DMS 273 treated with DMSO at 0.1 percent for 48 hours (cell line): ENCODE measurements at places on chromosomes 13 and 19.

GRCh38 chr19:48249502-48250014, 6.2 kb downstream of the CARD8 start:
- no peak for DNase-seq

GRCh38 chr13:108190897-108191296, 24.4 kb downstream of the LIG4 start:
- DNase-seq, result no peak

GRCh38 chr19:46892252-46893179, 31.7 kb downstream of the ARHGAP35 start:
- no peak for DNase-seq

- DNase-seq, result no peak
Measured at GRCh38 chr13:48165063-48165462, 67.9 kb upstream of the ITM2B start.

- DNase-seq, result peak; percentile 43
Measured at GRCh38 chr13:82878536-82878935, 1003.7 kb downstream of the SLITRK1 start.

DNA sequence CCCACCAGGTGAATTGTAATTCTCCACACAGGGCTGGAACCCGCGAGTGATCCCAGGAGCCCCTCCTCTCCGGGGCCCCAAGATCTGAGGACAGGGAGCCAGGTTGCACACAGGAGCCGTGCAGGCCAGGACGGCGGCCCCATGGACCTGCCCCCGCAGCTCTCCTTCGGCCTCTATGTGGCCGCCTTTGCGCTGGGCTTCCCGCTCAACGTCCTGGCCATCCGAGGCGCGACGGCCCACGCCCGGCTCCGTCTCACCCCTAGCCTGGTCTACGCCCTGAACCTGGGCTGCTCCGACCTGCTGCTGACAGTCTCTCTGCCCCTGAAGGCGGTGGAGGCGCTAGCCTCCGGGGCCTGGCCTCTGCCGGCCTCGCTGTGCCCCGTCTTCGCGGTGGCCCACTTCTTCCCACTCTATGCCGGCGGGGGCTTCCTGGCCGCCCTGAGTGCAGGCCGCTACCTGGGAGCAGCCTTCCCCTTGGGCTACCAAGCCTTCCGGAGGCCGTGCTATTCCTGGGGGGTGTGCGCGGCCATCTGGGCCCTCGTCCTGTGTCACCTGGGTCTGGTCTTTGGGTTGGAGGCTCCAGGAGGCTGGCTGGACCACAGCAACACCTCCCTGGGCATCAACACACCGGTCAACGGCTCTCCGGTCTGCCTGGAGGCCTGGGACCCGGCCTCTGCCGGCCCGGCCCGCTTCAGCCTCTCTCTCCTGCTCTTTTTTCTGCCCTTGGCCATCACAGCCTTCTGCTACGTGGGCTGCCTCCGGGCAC, 3.9 kb downstream of the FFAR1 start:
- no peak for DNase-seq

- no peak for DNase-seq
Measured at GRCh38 chr19:31303262-31303815, 45.9 kb downstream of the TSHZ3 start.

GRCh38 chr13:26225896-26226617, 3.9 kb upstream of the RNF6 start:
- DNase-seq, result no peak

GRCh38 chr13:80336370-80336769, 4.6 kb downstream of the SPRY2 start:
- DNase-seq, result no peak

- DNase-seq, result no peak
Measured at GRCh38 chr13:110331362-110331761, 24.3 kb downstream of the COL4A2 start.

DNA sequence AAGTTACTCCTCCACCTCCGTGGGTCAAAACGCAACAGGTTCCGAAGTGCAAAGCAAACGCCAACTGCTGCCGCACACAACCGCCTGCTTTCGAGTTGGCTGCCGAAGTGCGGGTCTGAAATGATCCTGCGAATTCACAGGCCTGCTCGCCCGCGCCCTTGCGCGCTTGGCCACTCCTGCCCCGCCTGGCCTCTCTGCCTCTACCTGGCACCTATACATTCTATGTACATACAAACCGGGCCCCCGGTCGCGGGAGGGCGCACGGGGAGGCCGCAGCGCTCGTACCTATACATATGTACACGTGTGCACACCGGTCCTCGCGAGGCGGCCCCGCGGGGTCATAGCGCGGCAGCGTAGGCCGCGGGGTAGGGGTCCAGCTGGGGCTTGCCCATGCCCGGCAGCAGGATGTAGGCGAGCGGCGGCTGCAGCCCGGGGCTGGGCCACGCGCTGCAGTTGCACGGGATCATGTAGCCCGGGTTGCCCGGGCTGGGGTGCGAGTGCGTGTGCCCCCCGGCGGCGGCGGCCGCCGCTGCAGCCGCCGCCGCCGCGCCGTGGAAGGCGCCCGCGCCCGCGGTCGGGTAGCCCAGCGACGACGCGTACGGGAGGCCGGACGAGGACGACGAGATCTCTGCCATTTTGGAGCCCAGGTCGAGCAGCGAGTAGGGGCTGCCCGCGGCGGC, 1.3 kb downstream of the SOX21 start:
- DNase-seq, result no peak

GRCh38 chr19:13459351-13459750, 46.9 kb downstream of the CACNA1A start:
- no peak for DNase-seq

DNA sequence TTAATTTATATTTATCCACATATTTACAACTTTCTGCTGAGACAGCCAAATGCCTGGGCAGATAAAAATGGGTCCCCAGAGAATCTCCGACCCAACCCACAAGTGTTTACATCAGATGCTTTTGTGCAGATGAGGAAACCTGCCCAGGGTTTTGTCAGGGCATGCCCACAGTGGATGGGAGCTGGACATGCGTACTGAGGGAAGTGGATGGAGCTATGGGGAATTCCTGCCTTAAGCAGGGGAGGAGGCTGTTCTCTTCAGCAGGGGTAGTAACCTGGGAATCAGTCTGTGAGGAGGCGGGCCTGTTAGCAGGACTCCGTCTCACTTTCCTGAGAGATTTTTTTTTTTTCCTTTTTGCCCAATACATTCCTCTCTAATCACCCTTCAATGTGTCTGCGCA, 122.9 kb downstream of the RFC3 start:
- no peak for DNase-seq

DNA sequence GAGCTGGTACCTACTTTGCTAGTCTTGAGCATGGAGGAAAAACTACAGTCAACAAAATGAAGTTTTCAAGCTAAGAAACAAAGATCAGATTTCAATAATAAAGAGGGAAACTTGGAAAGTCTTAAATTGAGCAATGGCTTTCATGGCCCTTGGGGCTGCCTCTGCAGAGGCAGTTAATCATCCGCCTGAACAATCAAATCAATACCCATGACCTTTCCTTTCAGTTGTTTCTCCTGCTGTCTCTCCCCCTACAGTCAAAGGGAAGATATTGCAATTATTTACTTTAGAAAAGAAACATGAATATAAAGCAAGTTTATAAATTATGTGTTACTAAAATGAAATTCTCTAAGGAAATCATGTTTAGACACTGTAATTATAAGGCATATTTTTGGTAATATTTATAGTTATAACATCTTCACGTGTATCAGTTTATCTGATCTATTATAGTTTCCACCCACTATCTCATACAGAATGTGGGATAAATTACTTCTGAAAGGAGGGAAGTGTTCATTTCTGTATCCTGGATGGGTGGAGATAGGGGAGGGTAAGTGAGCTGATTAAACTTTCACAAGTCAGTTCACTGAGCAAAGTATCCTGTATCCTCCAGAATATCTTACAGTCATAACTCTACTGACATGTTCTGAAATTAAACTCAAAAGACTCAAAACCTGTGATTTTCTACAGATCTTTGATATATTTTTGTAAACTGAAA, 72.4 kb upstream of the TSC22D1 start:
- no peak for DNase-seq

DNA sequence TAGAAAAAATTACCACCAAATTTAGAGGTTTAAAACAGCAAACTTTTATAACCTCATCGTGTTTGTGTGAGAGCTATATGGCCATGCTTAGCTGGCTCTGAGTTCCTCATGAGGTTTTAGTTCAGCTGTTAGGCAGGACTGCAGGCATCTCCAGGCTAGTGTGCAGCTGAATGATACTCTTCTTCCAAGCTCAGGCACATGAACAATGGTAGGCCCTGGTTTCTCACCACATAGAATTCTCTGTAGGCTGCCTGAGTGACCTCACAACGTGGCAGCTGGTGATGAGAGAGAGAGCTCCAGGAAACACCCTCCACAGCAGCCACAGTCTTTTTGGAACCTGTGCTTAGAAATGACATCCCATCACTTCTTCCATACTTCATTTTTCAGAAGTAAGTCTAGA, 540.6 kb upstream of the MIR17HG start:
- no peak for DNase-seq

DNA sequence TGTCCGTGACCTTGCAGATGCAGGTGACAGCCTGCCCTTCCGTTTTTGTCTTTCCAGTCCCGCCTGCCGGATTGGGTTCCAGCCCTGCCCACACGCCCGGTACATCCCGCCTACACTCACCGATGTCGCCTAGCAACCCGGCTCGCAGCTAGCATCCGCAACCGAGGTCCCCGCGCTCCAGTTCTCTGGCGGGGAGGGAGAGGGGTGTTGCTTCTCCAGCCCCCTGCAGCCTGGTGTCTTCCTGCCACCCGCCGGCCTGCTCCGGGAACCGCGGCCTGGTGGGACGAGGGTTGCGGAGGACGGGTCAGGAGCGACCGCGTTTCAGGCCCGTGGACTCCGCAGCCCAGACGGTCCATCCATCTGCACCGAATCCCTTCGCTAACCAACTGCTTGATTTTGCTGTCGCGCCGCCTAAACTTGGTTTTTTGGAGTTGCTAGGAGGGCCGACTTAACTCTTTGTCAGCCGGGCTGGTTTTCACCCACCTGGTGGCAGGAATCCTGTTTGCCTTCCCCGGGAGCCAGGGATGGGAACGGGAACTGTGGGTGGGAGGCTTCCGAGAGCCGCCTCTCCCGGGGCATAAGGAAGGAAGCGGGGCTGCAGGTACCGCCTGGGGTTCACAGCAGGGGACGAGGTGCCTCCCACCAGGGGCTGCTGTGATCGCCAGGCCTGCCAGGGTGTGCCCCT, 15.4 kb upstream of the MATK start:
- DNase-seq, result no peak

- DNase-seq, result no peak
Measured at GRCh38 chr19:15529774-15530372, 21.5 kb downstream of the CYP4F22 start.

DNA sequence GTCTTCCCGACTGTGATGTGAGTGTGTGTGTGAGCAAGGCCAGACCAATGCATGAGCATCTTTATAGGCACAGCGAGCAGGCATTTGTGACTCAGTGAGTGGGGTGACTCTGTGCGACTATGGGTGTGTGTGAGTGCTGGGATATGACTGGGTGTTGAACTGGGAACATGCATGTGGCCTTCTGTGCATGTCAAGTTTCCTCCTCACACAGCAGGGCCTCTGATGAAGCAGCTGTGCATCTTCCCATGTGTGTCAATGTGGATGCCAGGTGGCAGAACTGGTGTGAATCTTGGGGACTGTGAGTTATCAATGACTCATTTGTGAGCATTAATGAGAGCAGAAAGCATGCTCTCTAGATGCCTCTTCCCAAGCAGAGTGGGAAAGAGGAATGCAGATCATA, 12.1 kb upstream of the LGALS14 start:
- no peak for DNase-seq

DNA sequence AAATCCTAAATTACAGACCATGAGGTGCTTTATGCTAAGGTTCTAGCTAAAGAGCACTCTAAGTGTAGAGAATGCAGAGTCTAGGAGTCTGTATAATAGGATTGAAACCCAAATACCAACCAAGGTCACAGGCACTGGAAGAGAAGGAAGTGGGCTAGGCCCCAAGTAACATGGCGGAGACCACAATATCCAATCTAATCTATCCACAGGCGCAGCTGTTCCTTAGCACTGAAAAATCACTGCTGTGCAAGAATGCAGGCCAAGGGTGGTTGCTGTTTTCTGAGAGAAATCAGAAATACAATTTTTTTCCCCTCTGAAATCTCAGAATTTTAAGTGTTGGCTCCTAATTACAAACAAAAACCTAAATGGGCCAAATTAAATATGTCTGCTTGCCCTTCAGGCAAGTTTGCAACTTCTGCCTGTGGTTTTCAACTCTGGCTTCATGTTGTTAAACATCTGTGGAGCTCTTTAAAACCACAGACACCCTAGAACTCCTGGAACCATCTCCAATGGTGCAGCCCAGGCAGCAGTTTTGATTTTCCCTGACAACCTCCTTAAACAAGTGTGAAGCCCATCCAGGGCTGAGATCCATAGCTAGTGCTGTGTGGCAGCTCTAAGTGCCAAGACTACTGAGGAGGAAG, 6.1 kb downstream of the RANBP3 start:
- no peak for DNase-seq

GRCh38 chr19:50702871-50703829, 16.5 kb downstream of the SHANK1 start:
- DNase-seq, result no peak

DNA sequence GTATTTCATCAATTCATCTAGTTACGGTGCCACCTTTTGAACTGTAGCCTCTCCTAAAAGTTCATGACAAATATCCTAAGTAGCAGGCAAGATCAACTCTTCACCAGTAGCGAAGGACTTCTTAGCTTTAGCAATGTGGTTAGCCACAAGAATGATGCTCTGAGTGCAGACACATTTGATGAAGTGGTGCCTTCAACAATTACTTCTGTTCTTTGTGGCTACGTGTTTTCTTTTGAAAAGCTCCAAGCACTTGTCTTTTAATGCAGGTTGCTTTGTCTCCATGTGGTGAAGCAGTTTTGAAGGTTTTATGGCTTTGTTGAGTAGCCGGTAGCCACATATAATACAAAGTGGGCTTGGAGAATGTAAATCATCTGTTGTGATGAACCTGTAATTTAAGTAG, 194.7 kb downstream of the B3GLCT start:
- no peak for DNase-seq

GRCh38 chr13:59584101-59584500, 579.6 kb downstream of the DIAPH3 start:
- no peak for DNase-seq

DNA sequence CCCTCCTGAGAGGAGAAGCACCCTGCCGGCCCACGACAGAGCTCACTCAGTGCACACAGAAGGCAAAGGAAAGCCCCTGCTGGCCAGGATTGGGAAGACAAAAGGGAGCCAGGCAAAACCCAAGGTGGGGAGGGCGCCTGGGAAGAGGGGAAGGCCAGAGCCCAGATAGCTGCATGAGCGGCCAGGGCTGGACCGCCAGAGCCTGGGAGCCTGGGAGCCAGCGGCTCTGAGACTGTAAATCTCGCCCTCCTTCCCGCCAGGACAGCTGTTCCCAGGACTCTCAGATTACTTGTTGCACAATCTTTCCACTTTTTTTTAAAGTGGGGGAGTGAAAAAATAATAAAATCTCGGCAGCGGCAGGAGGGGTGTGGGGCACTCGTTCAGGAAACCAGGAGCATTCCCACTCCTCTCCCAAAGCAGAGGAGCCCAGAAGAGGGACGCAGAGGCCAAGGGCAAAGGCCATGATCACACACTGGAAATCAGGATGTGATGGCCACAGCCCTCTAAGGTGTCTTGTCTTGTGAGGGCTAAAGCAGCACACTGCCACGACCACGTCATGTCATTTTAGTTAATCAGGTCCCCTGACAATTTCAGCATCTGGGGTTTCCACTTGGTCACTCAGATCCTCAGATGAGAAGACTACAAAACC, 19.6 kb upstream of the EPHX3 start:
- DNase-seq, result peak; percentile 61

GRCh38 chr19:21603431-21604231, 98.2 kb downstream of the ZNF429 start:
- DNase-seq, result no peak

- no peak for DNase-seq
Measured at GRCh38 chr13:50319635-50320255, 304.5 kb downstream of the KCNRG start.
